NCI-H774 (cell line): ENCODE measurements at places on chromosomes 12 and 14.

GRCh38 chr14:61315313-61315712 lies 6.1 kb upstream of the PRKCH start:
- no peak for DNase-seq

- DNase-seq: no peak
Observed at GRCh38 chr12:118237908-118238307, 102.0 kb downstream of the PEBP1 start.

GRCh38 chr12:25701290-25701689 lies 148.2 kb upstream of the LMNTD1 start:
- DNase-seq: no peak

- no peak for DNase-seq
Observed at GRCh38 chr12:19036673-19037357, 92.7 kb upstream of the PLEKHA5 start.

GRCh38 chr12:104486943-104487819 lies 30.4 kb downstream of the CHST11 start:
- no peak for DNase-seq

GRCh38 chr12:109814600-109815150 lies 18.5 kb downstream of the TRPV4 start:
- no peak for DNase-seq

- DNase-seq: no peak
Observed at GRCh38 chr12:53660041-53660440, 15.8 kb downstream of the ATP5MC2 start.

DNA sequence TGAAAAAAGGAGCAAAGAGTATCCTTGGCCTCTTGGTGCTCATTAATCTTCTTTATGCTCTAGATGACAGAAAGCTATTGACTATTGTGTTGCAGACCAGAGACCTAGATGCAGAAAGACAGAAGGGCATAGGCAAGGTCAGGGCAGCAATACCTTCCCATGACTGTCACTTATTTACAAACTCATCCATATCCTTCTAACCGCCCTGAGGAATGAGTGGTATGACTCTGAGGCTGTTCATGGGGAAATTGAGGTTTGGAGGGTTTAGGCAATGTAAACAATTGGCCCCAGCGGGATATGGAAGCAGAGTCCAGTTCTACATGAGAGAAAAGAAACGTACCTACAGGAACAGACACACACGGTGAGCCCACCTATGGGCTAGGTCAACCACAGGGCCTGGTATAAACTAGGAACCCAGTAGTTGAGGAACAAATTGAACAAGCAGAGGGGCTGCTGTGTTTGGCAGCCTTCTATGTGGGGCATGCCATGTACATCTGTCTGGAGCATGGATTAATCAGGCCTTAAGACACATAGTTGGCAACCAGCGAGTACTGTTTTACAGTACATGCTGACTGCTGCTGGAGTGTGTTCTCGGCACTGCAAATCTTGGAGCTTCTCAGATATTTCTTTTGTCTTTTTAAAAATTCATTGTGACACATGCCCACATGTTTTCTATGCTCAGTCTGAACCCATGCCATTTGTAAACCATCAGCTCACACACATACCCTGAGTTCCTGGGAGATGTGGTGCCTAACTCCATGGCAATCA lies 159.7 kb upstream of the NTF3 start:
- DNase-seq: no peak

DNA sequence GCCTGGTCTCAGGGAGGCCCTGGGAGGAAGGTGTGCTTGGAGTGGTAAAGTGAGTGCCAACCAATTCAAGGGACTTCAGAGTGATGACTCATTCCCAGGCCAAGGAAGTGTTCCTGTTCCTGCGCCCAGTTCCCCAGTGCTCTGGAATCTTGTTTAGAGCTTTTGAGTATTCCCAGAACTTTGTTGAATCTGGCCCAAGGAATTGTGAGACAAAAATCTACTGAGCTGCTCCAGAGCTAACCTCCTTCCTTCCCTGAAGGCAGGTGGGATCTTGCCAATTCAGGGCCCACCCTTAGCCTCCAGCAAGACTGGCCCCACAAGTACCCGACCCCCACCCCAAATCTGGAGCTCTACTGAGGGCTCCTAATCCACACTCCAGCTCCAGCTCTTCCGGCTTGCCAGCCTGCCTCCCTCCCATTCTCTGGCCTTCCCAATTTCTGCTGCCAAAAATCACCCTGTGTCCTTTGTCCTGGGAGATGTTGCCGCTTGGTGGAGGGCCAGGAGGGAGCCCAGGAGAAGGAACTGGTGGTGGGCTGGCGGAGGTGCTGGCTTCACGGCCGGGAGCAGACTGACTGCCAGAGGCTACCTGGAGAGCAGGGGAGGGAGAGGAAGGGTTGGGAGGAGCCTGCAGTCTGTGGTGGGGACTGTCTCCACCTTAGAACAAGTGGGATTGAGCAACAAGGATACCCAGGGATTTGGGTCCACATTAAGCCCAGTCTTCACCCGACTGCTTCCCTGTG lies 2.0 kb upstream of the ATN1 start:
- DNase-seq: no peak

DNA sequence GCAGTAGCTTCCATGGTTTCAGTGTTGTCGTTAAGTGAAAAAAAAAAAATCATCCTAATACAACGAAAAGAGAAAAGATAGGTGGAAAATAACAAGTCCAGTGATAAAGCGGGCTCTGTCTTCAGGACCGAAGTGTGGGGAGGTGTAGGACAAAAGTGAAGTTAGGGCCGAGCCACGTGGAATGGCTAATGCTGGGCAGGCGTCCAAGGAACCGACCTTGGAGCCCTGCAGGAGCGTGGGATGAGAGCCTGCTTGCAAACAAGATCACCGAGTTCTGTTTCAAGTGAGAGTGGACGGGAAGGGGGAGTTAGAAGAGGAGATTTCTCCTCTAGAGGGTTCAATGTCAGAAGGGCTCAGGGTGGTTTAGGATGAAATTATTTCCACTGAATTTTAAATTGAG lies 22.2 kb downstream of the A2ML1 start:
- no peak for DNase-seq

DNA sequence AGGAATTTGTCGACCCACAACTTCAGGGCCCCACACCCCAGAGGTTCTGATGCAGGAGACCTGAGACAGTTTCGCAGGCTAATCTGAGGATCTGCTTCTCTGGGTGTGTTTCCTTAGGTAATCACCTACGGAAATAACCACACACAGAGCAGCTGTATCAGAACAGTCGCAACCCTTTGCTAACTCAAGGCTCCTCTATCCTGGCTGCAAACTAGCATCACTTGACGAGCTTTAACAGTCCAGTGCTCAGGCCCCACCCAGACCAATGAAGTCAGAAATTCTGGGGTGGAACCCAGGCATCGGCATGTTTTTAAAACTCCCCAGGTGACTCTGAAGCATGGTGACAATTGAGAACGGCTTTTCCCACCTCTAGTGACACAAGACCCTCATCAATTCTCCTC lies 20.7 kb downstream of the SLC7A7 start:
- DNase-seq: no peak

DNA sequence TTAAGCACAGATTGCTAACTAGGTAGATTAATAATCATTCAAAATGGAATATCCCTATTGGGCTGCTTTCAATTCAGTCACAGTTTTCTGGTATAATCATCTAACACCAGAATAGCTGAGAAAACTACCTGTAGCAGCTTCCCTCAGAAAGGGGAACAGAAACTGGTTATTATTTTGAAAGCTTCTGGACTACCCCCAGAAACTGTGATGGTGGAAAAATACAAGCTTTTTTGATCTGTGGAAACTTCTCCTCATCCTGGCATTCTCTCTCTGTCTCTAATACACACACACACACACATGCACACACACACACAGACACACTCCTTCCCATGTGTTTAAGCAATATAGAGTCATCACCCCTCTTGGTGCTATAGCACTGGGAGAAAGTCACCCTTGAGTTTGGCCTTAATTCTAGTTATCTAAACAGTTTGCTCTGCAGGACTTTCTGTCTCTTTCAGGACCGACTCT lies 251.5 kb upstream of the LMO3 start:
- DNase-seq: no peak

GRCh38 chr12:53101931-53102781 lies 1.1 kb upstream of the SOAT2 start:
- no peak for DNase-seq

DNA sequence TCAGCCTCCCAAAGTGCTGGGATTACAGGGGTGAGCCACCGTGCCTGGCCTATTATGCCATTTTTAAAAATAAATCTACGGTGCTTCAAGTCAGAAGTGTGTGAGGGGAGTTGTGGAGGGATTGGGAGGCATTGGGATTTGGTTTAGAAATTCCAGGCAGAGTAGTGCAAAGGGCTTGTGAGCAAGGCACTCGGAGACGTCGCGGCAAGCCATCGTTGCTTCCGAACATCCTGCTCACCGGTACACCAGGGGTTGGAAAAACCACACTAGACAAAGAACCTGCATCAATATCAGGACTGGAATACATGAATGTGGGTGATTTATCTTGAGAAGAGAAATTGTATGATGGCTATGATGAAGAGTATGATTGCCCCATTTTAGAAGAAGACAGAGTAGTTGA lies 227.0 kb downstream of the ALG10 start:
- DNase-seq: no peak
